ENCODE measurements at places on chromosomes 5 and 9.

DNA sequence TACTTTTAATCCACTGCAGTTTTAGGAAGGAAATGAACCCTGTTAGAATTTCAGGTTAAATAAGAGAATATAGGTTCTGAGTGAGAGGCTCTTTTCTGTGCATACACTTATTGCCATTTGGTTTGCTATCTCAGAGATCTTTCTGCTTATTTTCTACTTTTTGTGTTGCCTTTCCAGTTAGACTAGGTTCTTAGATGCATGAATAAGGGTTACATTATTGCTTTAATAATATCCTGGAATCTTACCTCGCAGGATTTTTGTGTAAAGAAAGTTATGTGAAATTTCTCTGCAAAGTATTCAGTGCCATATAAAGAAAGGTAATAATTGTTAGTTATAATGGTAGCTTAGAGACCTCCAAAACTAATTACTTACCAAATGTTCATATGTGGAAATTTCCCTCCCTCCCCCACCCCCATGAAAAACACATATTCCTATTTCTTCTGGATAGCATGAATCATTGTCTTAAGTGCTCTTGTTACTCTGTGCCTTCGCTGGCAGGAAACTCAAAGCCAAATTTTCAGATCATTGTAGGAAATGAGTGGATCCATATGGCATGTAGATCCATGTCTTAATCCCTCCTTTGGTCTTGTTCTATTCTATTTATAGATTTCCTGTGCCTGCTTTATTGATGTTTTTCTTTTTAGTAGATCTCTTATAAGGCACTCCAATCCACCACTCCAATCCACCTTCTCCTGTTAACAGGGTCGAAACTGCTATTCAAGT is 2.7 kb upstream of the APBA1 start:
- no peak for DNase-seq

- no peak for DNase-seq
Measured at GRCh38 chr5:83031381-83031780, 45.8 kb downstream of the TMEM167A start.

DNA sequence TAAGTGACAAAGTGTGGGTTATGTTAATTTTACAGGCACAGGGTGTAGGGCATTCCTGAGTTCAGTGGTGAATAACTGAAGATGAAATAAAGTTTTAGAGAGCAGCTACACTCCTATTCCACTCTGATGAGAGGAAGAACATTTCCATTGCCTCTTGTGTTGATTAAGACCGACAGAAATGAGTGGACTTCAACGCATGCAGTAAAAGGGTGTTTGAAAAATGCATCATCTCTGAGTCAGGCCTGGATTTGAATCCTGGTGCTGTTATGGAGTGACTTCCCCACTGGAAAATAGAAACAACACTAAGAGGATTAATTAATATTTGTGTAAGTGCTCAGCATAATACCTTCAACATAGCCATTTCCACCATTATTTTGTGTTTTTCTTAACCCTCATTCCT is 86.3 kb downstream of the PRR16 start:
- no peak for DNase-seq

DNA sequence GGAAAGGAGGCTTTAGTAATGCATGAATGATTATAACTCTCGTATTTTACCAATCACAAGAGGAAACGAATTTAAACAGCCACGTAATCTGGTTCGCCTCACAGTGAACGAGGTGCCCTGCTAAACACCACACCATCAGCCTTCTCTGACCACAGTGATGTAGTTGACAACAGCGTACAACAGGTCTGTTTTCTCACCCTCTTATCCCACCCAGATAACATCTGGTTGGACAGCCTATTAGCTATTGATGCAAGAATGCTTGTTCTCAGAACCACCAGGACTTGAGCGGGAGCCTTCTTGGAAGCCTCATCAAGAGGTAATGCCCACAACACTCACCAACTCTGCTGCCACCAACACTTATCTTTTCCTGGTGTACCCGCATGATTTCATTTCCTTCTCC is 23.3 kb downstream of the SLC1A3 start:
- no peak for DNase-seq

DNA sequence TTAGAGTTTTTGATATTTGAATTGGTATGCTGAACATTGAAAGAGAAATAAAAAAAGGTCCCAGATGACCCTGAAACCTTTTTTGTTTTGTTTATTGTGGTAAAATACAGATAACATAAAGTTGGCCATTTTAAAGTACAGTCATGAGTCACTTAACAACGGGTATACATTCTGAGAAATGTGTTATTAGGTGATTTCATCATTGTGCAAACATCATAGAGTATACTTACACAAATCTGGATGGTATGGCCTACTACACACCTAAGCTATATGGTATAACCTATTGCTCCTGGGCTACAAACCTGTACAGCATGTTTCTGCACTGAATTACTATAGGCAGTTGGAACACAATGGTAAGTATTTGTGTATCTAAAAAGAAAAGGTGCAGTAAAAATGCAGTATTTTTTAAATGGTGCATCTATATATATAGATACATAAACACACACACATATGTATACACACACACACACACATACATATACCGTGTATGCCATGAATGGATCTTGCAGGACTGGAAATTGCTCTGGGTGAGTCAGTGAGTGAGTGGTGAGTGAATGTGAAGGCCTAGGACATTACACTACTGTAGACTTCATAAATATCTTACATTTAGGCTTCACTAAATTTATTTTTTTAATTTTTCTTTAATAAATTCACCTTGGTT is 31.0 kb downstream of the TTC1 start:
- no peak for DNase-seq

GRCh38 chr5:58898006-58898405 is 315.1 kb downstream of the RAB3C start:
- DNase-seq, result no peak

- DNase-seq, result no peak
Measured at GRCh38 chr9:81683238-81683637, 6.1 kb downstream of the TLE1 start.

GRCh38 chr5:96288166-96288844 is 144.7 kb downstream of the PCSK1 start:
- no peak for DNase-seq

- no peak for DNase-seq
Measured at GRCh38 chr9:79667817-79668436, 96.2 kb downstream of the TLE4 start.

- no peak for DNase-seq
Measured at GRCh38 chr5:165209101-165209727, 1703.8 kb downstream of the MAT2B start.

GRCh38 chr5:14745753-14746152 is 81.2 kb downstream of the OTULIN start:
- DNase-seq, result no peak

GRCh38 chr9:126788634-126789349 is 16.0 kb upstream of the ZBTB43 start:
- no peak for DNase-seq

- no peak for DNase-seq
Measured at GRCh38 chr5:112979723-112980122, 3.1 kb downstream of the DCP2 start.

GRCh38 chr5:2538169-2538568 is 213.3 kb downstream of the IRX2 start:
- no peak for DNase-seq

DNA sequence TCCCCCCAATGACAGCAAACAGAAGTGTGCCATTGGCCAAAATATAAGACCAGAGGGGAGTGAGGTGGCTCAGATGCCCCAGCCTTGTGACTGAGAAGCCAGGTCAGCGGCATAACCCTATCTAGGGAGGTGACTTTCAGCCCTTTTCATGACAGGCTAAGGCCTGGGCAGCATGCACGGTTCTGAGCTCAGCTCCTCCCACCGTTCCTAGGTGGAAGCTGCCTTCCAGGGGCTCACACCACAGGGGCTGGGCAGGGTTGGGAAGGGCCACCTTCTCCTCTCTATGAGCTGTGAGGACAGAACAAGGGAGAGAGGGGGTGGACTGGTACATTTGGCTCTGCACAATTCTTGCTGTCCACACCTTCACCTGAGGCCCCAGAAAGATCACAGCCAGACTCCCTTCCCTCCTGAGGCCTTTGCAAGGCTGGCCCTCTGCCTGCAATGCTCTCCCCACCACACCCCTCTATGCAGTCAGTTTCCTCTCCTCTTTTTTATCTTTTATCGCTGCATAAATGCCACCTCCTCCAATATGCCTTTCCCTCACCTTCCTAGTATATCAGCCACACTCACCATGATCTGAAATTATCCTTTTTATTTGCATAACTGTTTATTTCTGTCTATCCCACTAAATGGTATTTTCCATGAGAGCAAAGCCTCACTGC is 5.1 kb upstream of the EGR1 start:
- no peak for DNase-seq

DNA sequence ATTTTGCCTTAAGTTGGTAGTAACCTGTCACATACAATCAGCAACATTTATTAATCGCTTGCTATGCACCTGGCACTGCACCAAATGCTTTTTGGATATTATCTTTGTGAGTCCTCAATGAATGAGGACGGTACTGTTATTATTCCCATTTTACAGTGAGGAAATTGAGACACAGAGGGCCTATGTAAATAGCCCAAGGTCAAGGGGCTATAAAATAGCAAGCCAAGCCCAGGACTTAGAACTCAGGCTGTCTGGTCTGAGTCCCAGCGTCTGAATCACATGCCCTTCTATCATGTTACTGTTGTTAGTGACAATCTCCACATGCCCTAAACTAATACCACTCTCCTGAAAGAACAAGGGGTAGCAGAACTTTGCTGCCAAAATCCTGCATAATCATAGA is 60.0 kb downstream of the ERAP1 start:
- DNase-seq, result no peak

DNA sequence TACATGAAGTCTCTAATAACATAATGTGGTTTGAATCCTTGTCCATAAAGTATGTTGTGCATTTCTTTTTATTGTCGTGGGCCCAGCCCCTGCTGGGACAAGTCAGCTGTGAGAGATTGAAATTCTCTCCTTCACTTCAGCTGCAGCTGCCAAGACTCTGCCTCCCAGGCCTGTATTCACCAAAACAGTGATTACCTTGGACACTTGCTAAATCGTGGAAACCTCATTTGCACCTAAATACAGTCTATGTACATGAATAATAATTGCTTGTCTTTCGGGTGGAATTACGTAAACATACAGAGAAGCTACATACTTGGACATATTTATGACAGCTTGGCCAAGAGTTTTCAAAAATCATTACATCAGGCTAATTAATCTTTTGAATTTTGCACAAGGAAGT is 898.5 kb upstream of the SEMA6A start:
- DNase-seq, result no peak

All from upper lobe of left lung (tissue), 6 donors.